CD4-positive, alpha-beta T cell treated with Interferon gamma for 1 hour (primary cell): ENCODE measurements at places on chromosomes 13 and 19.

- DNase-seq, result no peak
These were observed 131.9 kb downstream of the RAP2A start for GRCh38 chr13:97565906-97566305.

DNA sequence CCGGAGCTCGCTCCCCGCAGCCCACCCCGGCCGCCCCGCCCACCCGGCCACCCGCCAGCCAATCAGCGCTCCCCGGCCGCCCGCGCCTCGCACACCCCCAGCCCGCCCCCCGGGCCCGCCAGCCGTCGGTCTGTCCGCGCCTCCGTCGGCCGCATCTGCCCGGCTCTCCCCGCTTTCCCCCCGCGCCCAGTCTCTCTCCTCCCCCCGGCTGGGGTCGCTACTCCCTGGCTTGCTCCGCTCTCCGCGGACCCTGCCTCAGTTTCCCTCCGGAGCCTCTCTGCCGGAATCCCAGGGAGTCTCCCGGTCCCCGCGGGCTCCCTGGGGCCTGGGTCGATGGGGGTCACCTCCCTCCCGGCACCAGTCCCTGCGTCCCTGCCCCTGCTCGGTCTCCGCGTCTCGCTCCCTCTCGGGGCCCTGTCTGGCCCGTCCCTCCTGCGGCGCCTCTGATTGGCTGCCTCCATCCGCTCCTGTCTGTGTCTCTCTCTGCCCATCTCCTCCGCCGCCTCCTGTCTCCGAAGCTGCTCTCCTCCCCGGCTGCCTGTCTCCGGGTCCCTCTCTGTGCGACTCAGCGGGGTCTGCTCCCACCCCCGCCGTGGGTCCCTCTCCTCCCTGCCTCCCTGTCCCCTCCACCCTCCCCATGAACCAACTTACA lies 484 bp downstream of the IL11 start:
- DNase-seq, result no peak

DNA sequence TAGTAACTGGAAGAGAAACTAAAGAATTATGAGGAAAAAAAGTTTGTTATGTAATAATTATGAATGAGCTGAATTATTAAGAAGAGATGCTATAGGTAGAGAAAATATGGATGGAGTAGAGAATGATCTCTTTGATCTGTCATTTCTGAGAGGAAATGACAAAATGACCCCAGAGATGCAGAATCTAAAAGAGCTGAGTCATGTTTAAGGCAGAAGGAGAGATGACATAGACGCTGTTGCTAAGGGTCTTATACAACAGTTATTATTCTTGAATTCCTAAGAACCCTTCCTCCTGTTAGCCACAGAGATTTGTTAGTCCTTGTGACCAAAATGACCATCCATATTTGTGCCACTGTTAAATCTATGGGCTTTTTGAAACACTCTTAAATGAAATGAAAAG lies 58.3 kb upstream of the FREM2 start:
- no peak for DNase-seq

- DNase-seq, result no peak
These were observed 181.4 kb downstream of the KLF5 start for GRCh38 chr13:73240193-73240592.

- no peak for DNase-seq
These were observed 15.9 kb upstream of the S1PR4 start for GRCh38 chr19:3162418-3163229.

GRCh38 chr13:28744091-28744536 lies 25.3 kb upstream of the SLC46A3 start:
- DNase-seq, result peak; percentile 17

DNA sequence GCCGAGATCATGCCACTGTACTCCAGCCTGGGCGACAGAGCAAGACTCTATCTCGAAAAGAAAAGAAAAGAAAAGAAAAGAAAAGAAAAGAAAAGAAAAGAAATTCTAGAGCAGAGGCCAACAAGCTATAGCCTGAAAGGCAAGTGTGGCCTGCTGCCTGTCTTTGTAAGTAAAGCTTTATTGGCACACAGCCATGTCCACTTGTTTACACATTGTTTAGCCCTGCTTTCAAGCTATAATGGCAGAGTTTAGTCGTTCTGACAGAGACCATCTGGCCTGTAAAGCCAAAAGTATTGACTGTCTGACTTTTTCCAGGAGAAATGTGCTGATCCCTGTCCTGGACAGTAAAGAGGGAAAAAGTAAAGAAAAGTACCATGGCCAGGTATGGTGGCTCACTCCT lies 18.3 kb downstream of the NWD1 start:
- DNase-seq, result no peak

DNA sequence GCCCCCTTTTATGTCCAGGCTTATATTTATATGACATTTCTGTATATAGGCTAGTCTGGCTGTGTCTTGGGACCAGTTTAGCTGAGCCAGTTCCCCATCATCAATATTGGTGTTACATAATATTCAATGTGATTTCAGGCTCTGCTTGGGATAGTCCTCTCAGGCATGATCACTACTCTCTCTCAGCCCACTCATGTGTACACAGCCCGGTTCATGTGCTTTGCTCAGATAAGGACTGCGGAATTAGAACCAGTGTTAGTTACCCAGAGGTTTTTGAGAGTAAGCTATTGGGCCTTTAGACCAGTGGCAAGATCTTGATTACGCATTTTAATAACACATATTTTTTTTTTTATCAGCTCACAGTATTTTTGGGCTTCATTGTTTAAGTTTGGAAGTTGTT lies 219.9 kb downstream of the GPC5 start:
- no peak for DNase-seq

DNA sequence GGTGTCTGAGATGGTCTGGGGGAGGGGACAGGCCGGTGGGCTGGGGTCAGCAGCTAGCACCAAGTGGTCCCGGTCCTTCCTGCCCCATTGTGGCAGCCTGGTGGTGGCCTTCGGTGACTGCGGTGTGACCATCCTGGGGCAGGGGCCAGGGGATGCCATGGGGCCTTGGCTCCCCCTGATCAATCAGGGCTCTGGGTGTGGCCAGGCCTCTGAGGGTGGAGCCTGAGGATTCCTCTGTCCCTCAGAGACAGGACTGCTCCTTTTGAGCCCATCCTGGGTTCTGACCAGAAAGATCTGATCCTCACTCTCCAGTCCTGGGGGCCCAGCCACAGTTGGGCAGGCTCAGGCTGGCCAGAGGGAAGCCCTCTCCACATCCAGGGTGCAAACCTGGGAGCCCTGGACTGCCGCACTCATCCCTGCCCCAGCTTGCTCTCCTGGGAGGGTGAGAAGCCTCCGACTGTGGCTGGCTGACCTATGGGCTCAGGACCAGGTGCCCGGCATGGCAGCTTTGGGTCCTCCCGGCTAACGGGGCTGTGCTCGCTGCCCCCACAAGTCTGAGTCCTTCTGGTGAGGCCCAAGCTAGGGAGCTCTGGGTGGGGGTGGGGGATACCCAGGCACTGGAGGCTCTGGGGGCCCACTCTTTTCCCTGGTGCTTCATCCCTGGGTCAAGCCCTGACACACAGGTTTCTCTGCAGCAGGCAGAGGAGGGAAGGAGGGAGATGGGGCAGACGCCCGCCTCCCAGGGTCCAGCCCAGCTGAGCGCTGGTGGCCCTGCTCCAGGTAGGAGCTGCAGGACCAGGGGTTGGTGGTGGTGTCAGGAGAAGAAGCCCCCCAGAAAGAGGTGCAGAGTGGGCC lies 59.5 kb downstream of the IER2 start:
- DNase-seq, result no peak

- DNase-seq, result no peak
These were observed 29.8 kb upstream of the VSTM2B start for GRCh38 chr19:29495901-29496441.

DNA sequence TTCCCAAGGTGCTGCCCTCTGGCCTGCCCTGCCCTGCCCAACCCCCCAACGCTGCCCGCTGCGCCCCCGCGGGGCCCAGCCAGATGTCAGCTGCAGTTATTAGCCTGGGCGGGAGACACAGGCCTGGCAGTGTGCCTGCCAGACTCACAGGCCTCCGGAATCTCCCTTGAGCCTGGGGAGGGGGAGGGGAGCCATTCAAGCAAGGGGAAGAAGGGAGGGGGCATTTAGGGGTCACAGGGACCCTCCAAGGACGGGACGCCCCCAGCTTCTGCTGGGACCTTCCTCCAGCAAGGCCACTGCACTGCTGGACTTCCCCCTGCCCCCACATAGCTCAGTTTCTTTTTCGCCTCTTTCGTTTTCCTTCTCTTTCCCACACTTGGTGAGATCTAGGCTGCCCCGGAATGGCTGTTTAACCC lies 2.6 kb upstream of the JUNB start:
- peak; percentile 86 for DNase-seq

GRCh38 chr19:51131780-51132680 lies 7.3 kb downstream of the SIGLEC9 start:
- DNase-seq, result peak; percentile 33

- DNase-seq, result no peak
These were observed 1.1 kb downstream of the ZNF792 start for GRCh38 chr19:34962687-34963572.

- no peak for DNase-seq
These were observed 21.0 kb downstream of the LMO7 start for GRCh38 chr13:75657111-75657510.

DNA sequence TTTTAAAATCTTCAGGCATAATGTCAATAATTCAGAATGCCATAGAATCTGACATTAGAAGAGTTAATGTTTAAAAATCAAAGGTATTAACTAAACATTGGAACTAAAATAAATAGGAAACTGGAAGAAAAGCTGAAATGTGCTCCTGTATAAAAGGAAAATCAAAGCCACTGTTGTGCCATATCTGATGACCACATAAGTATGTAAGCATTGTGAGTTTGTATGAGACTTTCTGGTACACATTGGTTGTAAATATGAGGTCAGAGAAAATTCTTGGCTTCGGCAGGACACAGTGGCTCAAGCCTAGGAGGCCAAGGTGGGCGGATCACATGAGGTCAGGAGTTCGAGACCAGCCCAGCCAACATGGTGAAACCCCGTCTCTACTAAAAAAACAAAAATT lies 48.3 kb upstream of the INTS6 start:
- DNase-seq, result no peak
